CD4-positive, alpha-beta T cell (primary cell): ENCODE measurements at places on chromosomes 7 and 10.

- no peak for DNase-seq
These were observed 116.9 kb downstream of the CDCA7L start for GRCh38 chr7:21828841-21829240.

DNA sequence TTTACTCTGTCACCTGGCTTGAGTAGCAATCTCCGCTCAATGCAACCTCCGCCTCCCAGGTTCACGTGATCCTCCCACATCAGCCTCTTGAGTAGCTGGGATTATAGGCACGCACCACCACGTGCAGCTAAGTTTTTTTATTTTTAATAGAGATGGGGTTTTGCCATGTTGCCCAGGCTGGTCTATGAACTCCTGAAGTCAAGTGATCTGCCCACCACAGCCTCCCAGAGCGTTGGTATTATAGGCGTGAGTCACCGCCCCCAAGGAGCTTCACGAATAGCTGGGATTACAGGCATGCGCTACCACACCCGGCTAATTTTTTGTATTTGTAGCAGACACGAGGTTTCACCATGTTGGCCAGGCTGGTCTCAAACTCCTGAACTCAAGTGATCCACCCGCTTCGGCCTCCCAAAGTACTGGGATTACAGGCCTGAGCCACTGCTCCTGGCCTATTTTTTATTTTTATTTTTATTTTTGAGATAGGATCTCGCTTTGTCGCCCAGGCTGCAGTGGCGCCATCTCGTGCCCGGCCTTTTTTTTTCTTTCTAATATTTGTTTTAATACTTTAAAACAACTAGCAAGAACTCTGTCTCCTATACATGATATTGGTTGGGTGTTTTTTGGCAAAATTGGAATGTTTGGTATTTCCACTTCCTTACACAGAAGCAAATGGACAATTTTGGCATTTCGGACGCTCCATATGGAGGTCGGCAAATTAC is 1.1 kb downstream of the EFCAB10 start:
- DNase-seq: no peak

GRCh38 chr10:61066661-61067344 is 122.8 kb upstream of the RHOBTB1 start:
- no peak for DNase-seq

DNA sequence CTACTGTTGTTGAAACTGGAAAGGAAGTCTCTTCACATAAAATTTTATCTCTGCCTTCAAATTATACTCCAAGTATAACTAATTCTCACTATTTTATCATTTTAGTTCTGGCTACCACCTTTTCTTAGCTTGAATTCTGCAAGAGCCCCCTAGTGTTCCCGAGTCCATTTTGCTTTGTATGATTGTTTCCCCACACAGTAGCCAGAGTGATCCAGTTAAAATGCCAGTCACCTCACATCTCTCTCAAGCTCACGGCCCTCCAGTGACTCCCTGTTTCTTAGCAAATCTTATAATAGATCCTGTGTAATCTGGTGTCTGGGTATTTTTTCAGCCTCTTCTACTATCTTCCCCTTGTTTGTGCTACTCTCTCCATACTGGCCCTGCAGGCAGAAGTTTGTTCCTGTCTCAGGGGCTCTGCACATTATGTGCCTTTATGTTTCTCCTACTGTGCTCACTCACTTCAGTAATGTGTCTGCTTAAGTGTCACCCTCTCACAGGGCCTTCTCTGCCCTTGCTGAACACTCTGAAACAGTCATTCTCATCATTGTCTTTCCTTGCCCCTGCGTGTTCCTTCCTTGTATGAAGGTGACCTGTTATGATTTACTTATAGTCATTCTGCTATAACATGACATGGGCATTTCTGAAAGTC is 8.9 kb downstream of the WAC start:
- no peak for DNase-seq

DNA sequence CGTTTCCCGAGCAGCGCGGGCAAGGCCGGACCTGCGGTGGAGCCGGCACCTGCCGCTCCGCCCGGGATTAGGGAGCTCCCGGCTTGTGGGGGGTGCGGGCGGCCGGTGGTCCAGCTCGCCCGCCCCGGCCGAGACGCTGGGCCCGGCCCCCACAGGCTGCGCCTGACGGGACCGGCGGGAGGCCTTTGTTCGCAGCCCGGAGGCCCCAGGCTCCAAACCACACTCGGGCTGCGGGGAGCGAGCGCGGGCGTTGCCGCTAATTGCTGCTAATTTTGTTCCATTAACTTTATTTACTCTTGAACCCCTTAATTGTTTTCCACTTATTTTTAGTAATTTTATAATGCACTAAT is 9.6 kb downstream of the UNCX start:
- DNase-seq: no peak

DNA sequence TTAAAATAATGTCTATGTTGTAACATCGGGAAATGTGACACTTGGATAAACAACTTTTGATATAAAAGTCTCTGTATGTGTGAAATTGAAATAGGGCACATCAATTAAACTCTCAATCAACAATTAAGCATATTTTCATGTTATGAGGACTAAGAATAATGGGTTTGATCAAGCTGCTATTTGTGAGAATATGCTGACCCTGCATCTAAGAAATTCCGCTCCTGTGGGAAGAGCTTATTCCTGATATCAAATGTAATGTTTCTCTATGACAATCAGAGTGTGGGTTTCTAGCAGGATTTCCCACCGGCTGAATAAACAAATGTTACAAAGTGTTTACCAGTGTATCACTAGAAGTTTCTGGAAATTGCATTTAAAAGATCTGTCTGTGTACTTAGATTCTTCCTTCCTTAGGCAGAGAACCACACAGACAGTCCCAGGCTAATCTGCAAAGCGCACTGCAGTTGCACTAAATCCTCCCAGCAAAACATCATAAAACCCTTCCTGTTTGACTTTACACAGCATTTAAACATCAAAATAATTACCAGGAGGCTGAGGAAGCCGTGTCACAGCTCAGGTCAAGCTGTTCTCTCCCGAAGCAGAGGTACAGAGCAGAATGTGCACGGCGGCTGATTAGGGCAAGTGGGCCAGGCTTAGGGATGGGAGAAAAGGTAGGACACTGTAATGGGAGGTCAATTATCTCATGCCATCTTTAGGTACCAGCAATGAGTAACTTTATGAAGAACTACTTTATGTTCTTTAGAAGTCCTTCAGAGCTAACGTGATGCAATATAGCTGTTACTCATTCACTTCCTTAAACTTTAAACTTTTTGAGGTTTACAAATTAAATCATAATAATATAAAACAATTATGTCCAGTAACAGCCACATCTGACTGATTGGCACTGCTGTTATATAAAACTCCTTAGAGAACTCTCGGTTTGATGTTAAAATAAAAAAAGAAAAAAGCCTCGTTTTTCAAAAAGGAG is 109.1 kb upstream of the CTTNBP2 start:
- no peak for DNase-seq

- no peak for DNase-seq
These were observed 46.0 kb downstream of the CNOT4 start for GRCh38 chr7:135463908-135464307.

GRCh38 chr10:55051515-55051914 is 250.5 kb upstream of the PCDH15 start:
- DNase-seq: no peak

DNA sequence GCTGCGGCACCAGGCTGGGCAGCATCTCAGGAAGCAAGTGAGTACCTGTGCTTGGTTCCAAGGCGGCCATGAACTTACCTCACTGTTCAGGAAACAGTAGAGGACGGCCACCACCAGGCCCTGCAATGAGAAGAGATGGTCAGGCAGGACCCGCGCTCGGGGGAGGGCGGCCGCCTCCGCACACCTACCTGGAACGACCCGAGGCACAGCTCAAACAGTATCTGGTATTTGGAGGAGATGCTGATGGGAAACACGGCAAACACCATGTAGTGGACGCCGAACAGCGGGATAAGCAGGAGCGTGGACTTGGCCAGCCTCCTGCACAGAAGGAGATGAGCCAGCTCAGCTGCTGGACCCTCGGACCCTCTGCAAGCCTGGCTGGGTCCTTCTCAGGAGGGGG is 112.9 kb downstream of the VIPR2 start:
- DNase-seq: no peak

GRCh38 chr10:91860885-91861284 is 48.4 kb downstream of the FGFBP3 start:
- DNase-seq: no peak

GRCh38 chr7:92747041-92747835 is 89.1 kb downstream of the CDK6 start:
- no peak for DNase-seq

DNA sequence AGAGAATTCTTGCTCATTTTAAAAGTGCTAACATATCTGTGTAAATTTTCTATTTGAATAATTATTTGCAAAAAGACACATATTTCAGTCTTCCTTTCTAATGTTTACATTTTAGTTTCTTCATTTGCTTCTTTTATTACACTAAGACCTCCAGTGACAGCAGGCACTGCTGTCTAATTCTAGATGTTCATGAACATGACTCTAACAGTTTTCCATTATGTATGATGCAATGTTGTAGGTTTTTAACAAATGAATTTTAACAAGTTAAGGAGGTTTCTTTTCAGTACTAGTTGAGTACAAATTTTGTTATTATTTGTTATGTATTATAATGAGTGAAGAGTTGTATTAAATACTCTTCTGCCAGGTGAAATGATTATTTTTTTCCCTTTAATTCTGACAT is 83.6 kb downstream of the GRB10 start:
- DNase-seq: no peak

DNA sequence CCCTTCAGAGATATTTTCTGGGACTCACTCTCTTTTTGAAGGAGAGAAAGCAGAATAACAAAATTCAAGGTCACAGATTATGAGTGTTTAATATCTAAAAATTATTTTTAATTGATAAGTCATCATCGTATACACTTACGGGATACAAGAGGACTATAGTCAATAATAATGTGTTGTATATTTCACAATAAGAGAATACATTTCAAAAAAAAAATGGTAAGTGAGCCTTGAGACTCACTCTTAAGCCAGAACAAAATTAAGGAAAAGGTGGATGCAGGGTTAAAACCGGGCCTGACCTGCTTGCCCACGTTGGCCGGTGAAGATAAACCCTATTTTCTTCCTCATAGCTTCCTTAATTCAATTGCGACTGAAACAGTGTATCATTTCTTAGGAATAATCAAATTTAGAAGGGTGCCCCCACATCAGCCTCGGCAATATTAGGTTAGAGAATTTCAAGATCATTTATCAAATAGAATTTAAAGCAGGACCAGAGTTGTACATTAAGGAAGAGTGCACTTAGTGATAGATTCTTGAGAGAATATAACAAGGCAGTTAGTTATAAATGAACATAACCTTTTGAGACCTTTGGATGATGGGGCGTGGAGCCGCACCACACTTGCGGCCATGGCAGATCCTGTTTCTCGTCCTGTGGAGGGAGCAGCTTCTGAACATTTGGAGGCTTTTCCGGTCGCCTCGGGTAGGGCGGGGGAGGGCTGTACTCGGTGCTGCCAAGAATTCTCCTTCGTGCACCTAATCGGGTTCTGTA is 321.8 kb downstream of the PAXIP1 start:
- no peak for DNase-seq

GRCh38 chr7:25391961-25392587 is 163.8 kb upstream of the NPVF start:
- DNase-seq: no peak

GRCh38 chr10:62643606-62644587 is 160.6 kb upstream of the ADO start:
- no peak for DNase-seq

- DNase-seq: peak; percentile 22
These were observed at the start of gene TBATA for GRCh38 chr10:70785190-70785589. Gene TBATA, minus strand, starts transcription at chr10:70785377. Its CDS starts 1,998 bp downstream, at chr10:70783379.

DNA sequence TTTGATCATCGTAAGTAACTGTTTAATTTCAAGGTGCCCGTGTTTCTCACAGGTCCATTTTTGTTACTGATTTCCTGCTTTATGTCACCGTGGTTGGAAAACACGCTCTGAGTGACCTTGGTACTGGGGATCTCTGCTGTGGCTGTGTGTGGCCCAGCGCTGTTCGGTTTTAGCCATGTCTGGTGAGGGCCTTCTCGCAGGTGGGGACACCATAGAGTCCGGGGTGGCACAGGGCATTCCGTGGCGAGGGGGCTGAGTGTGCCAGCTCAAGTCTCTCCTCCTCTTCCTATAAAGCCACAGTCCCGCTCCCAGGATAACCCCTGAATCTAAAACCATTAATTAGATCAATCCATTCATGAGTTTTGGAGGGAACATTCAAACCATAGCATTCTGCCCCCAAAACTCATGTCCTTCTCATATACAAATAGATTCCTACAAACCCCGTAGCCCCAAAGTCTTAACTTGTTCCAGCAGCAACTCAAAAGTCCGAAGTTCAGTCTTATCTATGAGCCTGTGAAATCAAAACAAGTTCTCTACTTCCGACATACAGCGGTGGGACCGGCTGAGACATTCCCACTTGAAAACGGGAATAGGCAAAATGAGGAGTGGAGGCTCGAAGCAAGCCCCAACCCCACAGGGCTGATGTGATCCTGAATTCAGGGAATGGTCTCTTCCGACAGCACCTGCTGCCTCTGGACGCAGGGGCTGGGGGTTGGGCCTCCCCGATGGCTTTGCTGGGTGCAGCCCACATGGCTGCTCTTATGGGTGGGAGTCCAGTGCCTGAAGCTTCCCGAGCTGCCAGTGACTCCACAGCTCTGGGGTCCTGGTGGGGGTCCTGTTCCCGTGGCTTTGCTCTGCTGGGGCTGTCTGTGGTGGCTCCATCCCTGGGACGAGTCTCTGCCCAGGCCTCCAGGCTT is 55.0 kb upstream of the NKX6-2 start:
- no peak for DNase-seq

GRCh38 chr10:92052741-92053140 is 129.2 kb downstream of the BTAF1 start:
- no peak for DNase-seq

- DNase-seq: no peak
These were observed 214.7 kb upstream of the SLC26A5 start for GRCh38 chr7:103660455-103661371.

GRCh38 chr7:107694386-107694785 is 33.8 kb downstream of the SLC26A4 start:
- no peak for DNase-seq

DNA sequence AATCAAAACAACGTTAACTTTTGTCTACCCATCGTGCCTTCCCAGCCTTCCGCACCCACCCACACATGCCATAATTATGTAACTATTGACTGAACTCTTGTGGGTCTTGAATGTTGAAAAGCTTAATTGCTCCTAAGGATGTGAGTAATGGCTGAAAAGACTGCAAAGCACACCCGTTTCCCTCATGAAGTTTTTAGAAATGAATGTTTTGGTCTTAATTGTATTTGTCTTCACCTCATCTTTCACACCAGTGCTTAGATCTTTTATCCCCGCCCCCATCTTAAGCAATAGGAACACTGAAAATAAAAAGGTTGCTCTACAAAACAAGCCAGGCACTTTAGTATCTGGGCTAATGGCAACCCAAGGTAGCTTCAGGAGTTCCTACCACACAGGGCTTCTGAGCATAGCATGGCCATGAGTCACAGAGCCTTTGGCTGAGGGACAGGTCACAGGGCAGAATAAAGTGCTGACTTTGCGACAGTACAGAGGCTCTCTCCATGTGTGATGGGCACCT is 690.5 kb downstream of the PARD3 start:
- no peak for DNase-seq

- DNase-seq: no peak
These were observed 81.6 kb downstream of the CDK14 start for GRCh38 chr7:90677486-90678404.
